ENCODE measurements at places on chromosomes 6 and 20.

GRCh38 chr6:36753671-36754405 is 56.2 kb downstream of the RAB44 start:
- no peak for DNase-seq

DNA sequence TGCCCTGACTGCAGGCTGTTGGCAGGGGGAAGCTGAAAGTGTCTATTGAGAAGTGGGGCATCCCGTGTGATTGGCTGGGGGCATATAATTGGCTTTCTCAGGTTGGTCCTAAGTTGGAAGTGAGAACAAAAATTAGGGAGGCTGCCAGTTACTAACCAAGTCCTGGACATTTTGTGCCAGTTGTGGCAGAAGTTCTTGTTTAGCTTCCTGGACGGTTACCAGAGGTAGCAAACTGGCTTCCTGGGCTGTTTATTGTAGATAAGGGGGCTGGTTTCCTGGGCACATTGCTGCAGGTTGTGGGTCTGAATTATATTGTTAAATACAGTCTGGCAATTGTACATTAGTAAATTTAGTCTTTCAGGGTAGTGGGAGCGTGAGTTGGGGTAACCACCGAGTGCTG is 50.6 kb upstream of the SLC2A12 start:
- no peak for DNase-seq

- DNase-seq: no peak
Measured at GRCh38 chr20:36989797-36990196, 38.3 kb upstream of the SAMHD1 start.

DNA sequence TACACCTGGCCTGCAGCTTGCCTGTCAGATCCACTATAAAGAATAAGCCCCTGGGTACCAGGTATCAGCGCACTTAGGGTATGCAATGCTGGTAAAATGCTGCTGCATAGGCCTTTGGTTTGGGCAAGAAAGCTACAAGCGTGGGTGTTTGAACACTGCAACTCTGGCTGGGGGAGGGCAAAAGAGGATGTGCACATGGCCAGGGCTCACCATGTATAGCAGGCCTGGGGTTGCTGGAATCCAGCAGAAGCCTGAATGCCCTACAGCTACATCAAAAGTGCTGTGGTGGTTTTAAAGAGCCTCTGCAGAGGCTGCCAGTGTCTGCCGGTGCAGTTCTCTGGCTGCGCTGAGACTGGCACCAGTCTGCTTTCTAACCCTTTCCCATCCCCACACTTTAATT is 51.7 kb downstream of the UQCC1 start:
- DNase-seq: no peak

- DNase-seq: peak; percentile 70
Measured at GRCh38 chr6:159692303-159693127, 526 bp downstream of the SOD2 start.

GRCh38 chr6:12077021-12077710 is 65.1 kb downstream of the HIVEP1 start:
- no peak for DNase-seq

DNA sequence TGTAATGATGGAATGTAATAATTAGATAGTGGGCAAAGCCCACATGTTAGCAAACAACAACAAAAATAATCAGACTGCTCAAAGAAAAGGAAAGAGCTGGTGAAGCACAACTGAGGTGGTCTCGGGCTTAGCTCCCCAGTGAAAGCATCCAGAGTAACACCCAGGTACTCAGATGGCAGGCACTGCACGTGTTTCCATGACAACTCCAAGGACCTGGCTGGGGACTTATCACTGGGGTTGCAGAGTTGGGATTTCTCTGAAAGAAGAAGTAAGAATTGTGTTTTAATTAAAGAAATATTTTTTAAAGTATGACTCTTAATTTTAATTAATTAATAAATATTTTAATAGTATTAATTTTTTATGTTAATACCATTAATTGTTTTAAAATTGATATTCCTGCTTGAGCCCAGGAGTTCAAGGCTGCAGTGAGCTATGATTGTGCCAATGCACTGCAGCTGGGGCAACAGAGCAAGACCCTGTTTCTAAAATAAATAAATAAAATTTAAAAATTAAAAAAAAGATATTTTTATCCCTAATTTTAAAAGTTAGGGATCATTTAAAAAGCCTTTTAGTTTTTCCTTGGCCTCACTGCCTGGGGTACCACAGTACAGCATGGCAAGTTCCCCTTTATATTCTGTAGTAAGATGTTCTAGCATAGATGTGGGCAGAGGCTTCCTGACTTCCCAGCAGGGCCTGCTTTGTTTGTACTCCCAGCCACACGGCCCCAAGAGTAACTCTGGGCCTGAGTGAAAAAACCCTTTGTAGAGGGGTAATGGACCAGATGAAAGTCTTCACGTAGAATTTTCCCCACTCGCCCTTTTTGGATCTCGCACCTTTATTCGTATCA is 42.2 kb upstream of the UST start:
- no peak for DNase-seq

DNA sequence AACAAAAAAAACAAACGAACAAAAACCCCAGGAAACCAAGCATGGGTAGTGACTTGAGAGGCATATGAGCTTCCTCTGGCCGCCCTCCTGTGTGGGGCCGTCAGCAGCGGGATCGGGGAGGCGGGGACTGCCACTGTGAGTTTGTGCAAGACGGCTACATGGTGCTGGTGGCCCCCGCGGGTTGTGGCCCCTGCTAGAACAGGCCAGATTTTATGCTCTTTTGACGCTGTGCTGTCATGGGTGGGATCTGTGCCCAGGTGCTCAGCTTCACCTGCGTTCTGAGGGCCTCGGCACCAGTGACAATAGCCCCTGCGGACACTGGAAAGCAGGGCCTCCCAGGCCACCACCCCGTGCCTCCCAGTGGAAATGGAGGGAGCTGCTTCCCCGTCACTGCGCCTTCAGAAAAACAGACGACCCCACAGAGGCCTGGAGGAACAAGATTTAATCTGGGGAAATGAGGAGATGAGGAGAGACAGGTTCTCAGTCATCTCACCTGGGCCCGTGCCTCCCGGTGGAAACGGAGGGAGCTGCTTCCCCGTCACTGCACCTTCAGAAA is 4.7 kb upstream of the KCNQ2 start:
- no peak for DNase-seq

DNA sequence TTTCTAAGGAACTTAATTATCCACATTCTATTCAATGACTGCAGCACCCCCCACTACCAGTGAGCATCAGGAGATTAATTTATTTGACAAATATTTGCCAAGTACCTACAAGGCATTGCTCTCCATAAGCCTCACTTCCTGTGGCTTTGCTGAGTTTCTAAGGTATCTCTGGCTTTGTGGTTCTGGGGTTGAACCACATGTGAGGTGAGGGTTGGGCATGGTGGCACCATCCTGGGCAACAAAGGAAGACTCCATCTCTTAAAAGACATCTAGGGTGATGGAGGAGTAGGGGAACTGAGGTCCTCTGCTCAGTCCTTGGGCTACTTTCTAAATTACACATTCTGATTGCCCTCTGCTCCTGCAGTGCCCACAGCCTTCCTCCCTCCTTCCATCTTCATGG is 25.5 kb upstream of the WFDC2 start:
- DNase-seq: no peak

- DNase-seq: no peak
Measured at GRCh38 chr20:45924391-45925261, 9.9 kb upstream of the PCIF1 start.

DNA sequence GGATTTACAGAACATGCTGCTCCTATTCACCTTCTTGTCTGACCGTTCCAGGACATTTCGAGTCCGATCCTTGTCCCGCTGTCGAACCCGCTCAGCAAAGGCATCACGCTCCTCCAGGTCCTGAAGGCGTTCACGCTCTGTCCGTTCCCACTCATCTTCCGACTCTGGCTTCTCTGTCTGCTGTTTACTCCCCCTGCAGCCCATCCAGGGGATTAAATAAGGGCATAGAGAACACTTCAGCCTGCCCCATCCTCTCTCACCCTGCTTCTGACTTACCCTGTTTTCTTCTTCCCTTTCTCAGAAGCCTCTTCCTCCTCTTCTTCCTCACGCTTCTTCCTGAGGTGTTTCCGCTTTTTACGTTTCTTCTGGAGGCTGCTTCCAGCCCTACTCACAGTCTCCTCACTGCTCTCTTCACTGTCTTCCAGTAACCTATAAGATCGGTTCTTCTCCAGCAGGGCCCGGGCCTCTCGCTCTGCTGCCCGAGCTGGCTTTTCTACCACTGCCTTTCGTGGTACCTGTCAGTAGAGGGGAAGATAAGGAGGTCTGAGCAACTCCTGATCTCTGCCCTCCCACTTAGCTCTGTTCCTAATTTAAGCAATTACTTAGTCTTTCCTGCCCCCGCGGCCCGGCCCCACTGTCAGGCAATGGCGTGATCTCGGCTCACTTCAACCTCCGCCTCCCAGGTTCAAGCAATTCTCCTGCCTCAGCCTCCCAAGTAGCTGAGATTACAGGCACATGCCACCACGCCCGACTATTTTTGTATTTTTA is 1.9 kb downstream of the DHX16 start:
- DNase-seq: no peak

DNA sequence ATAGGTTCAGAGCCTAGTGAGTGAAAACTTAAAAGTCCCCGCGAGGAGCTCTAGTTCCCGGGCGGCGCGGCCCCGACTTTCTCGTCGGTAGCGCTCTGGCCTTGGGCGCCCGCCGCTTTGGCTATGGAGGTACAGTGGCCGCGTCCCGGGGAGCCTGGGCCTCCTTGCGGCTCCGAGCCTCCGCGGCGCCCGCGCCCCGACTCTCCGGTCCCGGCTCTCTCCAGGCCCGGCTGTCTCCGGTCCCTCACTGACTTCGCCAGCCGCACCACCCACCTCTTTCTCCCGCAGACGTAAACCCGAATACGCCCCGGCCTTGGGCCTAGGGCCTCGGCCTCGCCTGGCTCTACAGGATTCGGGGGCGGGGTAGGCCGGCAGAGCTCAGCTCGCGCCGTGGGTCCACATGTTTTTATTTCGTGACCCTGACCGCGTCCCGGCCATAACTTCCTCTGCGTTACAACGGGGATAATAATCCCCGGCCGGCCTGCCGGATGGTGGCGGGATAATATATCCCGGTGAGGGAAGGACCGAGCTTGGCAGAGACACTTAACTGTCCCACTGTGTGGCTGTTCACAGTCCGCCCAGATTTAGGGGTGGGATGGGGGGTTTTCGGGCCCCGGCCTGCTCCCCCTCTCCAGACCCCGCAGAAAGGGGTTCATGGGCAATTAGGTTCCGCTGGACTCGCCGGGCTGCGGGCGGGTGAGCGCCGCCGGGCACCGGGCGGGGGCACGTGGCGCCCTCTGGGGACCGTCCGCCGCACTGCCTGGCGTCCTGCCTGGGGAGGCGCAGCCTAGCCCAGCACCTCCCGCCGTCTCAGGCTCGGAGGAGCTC is 10.0 kb upstream of the TBX18 start:
- peak; percentile 56 for DNase-seq

- no peak for DNase-seq
Measured at GRCh38 chr20:4170621-4171537, 155.5 kb upstream of the RNF24 start.

- no peak for DNase-seq
Measured at GRCh38 chr20:44405257-44405656, 49.8 kb downstream of the HNF4A start.

- no peak for DNase-seq
Measured at GRCh38 chr6:1702580-1703051, 92.9 kb downstream of the FOXC1 start.

- no peak for DNase-seq
Measured at GRCh38 chr20:36472637-36473090, 68.7 kb upstream of the MYL9 start.

DNA sequence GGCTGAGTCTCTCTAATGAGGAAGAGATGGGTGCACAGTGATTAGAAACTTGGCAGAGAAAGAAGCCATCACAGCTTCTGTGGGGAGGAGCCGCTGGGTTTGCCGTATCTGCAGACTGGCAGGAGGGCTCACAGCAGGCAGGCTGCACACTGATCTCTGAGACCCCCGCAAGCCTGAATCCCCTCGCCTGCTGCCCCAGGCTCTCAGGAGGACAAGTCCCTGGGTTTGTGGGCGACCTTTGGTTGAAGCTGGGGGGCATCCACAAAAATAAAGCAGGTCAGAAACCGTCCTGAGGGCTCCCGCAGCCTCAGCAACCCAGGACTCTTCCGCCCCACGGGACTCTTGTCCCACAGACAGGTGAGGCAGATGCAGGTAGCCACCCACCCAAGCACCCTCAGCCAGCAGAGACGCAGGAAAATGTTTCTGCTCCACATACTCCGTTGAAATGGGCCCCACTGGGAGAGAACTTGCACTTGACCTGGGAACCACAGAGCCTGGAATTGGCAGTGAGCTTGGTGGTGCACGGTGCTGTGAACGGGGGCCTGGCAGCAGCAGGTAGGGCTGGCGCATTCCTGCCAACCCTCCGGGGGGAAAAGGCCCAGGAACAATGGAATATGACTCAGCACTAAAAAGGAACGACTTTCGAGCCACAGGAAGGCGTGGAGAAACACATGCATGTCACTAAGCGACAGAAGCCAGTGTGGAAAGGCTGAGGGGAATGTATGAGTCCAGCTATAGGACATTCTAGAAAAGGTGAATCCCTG is 89.9 kb downstream of the YTHDF1 start:
- DNase-seq: no peak

DNA sequence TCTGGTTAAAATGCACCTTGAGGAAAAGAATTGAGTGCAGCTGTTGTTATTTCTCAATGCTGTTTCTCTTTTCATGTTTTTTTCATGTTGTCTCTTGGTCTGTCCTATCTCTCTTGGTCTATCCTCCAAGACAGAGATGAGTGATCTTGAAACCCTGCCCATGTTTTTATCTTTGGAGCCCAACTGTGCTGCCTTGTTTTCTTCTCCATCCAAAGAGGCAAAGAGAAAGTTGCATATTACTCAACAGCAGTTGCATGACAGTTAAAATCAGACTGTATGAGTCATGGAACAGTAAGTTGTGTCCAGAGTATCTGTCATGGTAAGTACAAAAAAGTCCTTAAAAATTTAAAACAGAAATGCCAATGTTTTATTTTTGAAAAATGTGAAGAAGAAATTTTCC is 26.2 kb downstream of the BCAS1 start:
- DNase-seq: no peak

GRCh38 chr6:21529431-21529830 is 64.1 kb upstream of the SOX4 start:
- DNase-seq: no peak

- DNase-seq: no peak
Measured at GRCh38 chr6:74480561-74480960, 725.3 kb downstream of the COL12A1 start.

- DNase-seq: no peak
Measured at GRCh38 chr6:65943051-65943450, 236.0 kb upstream of the EYS start.

DNA sequence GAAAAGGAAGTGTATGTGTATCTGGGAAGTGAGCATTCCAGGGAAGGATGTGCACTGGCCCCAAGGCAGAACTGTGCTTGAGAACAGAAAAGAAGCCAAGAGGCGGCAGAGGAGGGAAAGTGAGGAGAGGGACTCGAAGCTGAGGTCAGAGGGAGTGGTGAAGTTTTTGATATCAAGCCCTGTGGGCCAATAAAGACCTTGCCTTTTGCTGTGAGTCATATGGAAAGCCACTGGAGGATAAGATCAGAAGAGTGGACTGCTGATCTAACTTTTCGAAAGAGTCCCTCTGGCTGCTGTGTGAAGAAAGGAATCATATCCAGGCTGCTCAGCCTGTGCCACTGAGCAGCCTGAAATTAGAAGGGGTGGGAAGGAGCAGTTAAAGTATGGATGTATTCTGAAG is 99.4 kb downstream of the EYA4 start:
- no peak for DNase-seq

GRCh38 chr6:126300735-126301134 is 39.2 kb upstream of the CENPW start:
- peak; percentile 38 for DNase-seq
